ENCODE measurements at places on chromosomes 1 and 21.

- DNase-seq: no peak
Measured at GRCh38 chr1:205800427-205800826, 12.6 kb downstream of the SLC41A1 start.

DNA sequence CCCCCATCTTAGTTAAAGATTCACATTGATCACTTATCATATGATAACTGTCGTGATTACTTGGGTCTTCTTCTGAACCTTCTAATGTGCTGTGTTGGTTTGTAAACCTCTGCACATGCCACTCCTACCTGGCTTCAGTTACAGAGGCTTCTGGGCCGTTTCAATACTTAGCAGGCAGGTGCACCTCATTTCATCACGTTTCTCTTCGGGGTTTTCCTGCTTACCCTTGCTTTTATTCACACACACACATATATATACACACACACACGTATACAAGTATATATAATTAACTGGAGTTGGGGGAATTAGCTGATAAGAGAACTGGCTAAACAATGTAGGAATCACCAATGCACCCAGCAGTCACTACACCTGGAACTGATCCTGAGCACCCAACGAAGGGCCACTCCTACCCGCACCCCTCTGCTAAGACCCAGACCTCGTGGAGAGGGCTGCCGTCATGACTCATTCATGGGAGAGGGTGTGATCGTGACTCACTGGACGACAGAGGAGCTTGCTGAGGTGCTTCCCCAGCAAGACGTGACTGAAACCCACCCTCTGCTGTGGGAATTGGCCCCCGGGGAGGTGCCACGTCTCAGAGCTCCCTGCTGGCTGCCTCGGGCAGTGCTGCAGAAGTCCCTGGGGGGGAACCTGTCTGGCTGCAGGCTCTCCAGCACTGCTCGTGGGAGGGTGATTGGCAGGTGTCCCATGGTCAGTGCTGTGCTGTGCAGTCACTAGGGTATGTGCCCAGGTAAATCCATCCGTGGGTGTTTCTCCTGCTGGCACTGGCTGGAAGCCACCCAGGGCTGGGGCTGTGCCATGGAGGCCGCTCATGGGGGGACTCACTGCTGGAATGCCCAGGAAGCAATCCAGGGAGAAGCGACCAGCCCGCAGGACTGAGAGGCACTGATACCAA lies 166.6 kb downstream of the DYRK1A start:
- peak; percentile 78 for DNase-seq

- DNase-seq: no peak
Measured at GRCh38 chr1:39170731-39171667, 33.5 kb upstream of the MACF1 start.

DNA sequence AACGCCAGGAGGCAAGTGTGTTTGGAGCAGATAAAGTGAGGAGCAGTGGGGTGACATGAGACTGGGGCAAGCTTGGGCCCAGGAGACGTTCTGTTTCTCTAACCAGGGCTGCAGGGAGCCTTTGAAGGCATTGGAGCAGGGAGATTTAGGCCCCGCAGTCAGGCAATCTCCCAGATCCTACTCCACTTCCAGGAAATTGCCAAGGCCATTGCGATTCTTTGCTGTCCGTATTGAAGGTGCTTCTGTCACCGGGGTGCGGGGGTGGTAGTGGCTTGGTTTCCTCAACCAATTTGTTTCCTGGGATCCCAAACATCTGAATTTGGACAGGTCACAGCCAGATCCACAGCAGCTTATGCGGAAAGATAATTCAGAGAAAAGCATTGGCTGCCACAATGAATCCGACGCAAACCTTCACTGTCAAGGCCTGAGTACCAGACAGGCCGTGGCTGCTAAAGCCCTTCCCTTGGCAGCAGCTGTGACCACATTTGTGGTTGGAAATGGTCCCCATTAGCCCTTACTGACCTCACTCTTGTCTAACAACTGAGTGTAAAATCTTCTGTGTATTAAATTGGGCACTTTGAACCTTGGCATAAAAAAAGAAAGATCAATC lies 385.6 kb downstream of the PTPRU start:
- no peak for DNase-seq

DNA sequence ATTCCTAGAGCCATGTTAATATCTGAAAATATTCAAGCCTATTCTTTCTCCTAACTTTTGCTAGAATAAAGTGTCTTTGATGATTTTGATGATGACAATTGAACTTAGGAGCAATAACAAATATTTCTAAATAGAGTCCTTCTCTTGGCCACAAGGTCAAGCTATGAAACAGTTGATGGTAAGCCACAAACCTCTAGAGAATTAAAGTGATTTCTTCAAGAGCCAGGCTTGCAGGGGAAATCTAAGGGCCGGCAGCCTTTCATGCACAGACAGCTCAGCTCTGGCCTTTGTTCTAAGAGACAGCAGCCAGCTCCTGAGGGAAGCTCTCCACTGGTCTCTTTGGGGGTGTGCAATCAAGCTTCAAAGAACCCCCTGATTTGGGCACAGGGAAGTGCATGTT lies 59.0 kb downstream of the SUSD4 start:
- DNase-seq: no peak

- DNase-seq: no peak
Measured at GRCh38 chr1:42195841-42196240, 31.3 kb upstream of the GUCA2A start.

DNA sequence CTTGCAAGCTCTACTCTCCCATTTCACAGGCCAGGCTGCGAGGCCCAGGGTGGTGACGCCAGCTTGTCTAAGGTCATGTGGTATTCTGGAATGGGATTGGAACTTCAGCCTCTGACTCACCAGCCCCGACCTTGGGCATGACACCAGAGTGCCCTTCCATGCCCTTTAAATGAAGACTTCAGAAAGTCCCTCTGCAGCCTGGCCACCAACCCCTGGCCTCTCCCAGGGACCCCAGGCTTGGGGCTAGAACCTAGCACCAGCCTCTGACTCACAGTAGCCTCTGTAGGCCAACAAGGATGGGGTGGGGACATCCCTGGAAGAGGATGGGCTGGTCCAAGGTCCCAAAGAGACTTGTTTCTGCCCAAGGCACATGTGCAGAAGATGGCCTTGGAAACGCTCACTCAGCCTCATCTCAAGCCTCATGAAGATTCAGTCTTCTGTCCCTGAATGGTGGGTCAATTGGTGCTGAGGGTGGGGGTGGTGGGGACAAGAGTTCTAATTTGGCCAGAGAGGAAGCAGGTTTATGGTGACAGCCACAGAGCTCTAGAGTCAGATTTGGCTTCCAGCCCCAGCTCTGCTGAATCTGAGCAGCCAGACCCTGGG lies 36.1 kb upstream of the RUNX3 start:
- peak; percentile 20 for DNase-seq

- DNase-seq: no peak
Measured at GRCh38 chr1:33630686-33631085, 158.2 kb downstream of the ZSCAN20 start.

GRCh38 chr1:77370583-77371306 lies 88.9 kb downstream of the AK5 start:
- no peak for DNase-seq

GRCh38 chr1:180636138-180636537 lies 4.3 kb downstream of the XPR1 start:
- DNase-seq: no peak
